ENCODE measurements at places on chromosomes 1 and 21.

DNA sequence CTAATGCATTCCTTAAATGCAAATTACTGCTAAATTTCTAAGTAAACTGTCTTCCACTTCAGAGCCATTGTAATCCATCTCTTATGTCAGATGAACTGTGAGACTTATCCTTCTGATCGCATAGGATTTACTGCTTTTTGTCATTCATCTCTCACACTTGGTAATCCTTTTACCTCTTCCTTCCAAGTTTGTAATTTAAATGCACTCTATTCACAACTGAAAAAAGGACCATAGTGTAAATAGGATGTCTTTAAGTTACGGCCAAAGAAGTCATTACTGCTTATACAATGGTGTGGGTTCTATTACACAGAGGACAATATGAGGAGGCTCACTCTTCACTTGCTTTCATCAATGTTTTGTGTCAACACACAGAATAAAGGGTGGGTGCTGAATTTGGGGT, 393.3 kb downstream of the PTBP2 start:
- no peak for DNase-seq

DNA sequence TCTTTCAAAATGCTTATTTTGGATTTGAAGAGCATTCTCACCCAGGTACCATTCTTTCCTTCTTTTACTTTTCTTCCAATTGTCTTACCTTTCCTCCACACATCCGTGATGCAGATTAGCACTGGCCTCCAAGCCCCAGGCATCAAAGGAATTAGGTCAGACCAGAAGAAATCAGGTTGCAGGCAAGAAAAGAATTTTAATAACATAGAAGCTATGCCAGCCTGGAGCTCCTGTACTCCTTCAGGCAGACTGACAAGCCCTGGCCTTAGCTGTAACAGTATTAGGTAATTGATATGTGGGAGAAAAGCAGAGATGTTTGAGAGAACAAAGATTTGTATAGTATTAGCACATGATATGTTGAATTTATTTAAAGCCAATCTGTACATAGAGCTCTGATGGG, 390.4 kb upstream of the ADGRL2 start:
- no peak for DNase-seq

DNA sequence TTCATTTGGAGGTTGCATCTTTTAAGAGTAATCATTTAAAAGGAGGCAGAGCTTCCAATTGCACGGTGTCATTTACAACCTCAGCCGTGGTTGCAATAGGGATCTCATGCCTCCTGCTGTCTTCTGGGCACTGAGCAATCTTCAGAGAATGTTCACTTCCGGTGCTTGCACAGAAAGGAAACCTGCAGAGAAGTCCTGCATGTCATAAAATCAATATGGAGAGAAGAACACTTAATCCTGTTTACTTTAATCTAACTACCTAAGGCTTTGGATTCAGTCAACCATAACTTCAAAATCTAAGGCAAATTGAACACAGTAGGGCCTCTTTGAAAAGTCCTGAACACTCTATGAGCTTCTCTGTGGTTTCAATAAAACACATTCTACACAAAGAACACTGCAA, 11.3 kb upstream of the MAP10 start:
- no peak for DNase-seq

DNA sequence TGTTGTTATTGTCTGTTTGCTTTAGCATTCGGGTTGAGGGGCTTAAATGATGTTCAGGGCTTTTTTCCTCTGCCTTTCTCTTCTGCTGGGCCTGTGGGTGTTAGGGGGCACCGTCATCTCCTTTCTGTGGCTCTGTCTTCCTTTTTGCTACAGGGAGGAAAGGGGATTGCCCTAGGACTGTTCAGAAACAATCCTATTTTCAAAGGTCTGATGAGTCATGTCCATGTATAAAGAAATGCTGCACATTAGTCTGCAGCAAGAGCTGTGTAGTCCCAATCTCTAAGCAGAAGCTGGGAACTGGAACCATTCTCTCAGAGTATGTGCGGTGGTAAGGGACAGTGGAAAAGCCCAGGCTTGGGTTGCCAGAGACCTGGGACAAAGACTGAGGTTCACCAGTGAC, 462.3 kb downstream of the OMA1 start:
- DNase-seq: no peak

DNA sequence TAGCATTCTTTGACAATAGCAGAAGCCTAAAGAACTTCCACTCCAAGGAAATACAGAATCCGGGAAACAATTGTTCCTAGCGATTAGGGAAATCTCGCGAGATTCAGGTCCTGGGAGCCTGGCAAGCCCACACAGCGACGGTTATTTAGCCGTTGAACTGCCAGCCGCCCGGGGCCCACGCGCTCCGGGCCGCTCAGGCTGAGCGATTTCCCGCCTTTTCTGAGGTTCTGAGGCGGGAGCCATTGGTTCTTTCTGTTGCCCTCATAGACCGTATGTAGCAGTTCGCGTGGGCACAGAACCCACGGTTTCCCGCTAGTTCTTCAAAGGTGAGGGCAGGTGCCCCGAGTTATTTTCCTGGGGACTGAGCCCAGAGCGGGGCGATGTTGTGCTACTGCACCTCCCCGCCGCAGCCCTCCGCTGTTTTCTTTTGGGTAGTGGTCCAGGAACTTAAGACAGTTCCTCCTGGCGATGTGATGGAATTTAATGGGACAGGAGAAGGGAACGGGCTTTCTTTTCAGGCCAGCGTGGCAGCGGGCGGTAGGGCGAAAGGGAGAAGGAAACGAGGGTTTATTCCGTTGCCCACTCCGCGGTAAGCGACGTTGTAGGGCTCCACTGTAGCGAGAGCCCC, at the start of gene SYCP1:
Gene SYCP1, plus strand, starts transcription at position 171 of the 628 bp plus-strand sequence. CDS start 602 bp downstream, outside the sequence.
- DNase-seq: no peak

DNA sequence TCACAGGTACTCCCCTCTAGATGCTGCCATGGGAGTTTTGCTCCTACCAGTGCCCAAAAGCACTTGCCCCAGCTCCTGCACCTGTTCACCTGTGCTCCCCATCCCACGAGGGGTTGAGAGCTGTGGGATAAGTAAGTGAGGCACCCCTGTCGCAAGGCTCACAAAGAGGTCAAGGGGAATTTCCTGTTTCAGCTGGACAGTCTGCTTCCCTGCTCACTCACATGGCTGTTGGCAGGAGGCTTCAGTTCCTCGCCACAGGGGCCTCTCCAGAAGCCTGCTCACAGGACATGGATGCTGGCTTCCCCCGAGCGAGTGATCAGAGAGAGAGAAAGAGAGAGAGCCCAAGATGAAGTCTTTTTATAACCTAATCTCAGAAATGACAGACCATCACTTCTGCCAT, 8.7 kb upstream of the NCMAP start:
- DNase-seq: no peak

All from NCI-H2029 treated with DMSO at 0.1 percent for 48 hours (cell line).